ENCODE measurements at places on chromosomes 5 and 9.

GRCh38 chr5:156379206-156379605 lies 52.2 kb downstream of the SGCD start:
- DNase-seq, result no peak

DNA sequence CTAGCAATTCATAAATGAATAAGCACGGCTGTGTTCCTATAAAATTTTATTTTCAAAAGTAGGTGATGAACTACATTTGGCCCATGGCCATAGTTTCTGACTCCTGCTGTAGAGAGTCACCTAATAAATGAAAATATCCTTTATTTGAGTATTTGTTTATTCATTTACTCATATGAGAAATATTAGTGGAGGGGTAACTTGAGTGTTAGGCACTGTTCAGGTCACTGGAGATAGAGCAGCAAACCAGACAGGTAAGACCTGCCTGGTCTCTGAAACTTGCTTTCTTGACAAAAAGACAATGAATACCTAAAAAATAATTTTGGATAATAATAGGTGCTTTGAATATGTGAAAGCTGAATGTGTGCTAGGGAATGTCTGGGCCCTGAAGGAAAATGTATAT lies 68.8 kb downstream of the YIPF5 start:
- no peak for DNase-seq

- no peak for DNase-seq
These were observed 62.4 kb downstream of the TNPO1 start for GRCh38 chr5:72878854-72879253.

GRCh38 chr9:95082401-95083084 lies 235.0 kb downstream of the FANCC start:
- DNase-seq, result no peak
